Activated naive CD8-positive, alpha-beta T cell treated with anti-CD3 and anti-CD28 coated beads, Interleukin-2, amount 50 U/mL, for 16 hours (primary cell): ENCODE measurements at places on chromosomes 4 and X.

DNA sequence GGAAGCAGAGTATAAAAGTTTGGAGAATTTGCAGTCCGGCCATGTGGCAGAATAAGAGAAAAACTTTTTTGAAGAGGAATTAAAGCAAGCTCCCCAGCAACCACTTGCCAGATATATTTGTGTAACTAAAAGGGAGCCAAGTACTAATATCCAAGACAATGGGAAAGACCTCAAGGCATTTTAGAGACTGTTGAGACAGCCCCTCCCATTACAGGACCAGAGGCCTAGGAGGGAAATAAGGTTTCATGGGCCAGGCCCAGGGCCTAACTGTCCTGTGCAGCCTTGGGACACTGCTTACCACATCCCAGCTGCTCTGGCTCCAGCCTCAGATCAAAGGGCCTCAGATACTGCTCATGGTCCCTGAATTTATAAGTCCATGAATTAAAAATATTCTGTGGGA lies 659.4 kb downstream of the PCDH19 start:
- no peak for DNase-seq

DNA sequence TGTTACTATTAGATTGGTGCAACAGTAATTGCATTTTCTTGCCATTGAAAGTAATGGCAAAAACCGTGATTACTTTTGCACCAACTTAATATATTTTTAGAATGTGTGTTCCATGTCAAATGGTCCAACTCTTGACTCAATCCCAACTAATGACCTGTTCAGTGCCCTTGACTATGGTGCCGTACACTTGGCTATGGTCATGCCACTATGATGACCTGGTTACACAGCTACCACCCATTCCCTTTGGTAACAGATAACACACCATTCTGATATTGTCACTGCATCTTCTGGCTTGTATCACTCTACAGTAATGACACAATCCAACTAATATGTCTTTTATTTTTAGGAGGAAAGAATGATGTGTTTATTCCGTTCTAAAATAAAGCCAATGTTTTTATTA lies 469.4 kb downstream of the DMD start:
- no peak for DNase-seq

DNA sequence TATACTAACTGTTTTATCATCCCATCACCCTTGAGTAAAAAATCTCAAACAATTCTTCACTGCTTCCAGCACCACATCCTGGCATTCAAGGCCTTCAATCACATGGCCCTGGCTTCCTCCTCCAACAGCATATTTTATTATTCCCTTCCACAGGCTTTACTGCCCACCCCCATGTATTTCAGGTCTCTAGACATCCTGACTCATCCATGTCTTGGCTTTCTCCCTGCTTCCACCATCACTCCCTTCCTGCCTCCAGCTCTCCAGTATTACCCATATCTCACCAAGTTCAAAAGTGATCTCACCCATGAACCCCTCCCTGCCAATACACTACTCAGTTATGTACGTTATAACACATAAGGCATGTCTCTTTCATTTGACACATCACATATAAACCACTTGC lies 34.7 kb upstream of the PLAC1 start:
- DNase-seq: no peak

DNA sequence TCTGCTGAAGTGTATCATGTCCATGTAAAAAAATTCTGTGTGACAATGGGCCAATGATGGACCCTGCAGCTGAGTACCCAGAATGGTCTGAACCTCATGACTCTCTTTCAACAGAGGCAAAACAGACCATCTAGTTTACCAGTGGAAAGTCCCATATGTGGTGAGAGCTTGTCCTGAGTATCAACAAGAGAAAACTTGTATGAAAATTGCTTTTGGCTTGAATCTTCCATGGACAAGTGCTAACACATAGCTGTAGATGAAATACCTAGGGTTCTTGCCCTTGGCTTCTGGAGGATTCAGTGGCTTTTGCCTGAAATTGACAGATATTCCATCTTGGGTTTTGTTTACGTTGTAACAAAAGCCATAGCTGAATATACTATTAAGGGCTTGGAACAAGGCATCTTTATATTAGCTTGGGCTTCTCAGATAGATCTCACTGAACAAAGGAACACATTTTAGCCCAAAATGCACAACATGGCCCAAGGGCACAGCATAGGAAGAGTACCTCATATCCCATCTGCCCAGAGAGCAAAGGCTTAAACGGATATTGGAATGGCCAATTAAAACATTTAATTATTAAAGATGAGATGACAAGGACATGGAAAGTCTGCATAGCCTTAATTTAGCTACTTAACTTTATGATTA lies 128.5 kb upstream of the HPGD start:
- DNase-seq: no peak

DNA sequence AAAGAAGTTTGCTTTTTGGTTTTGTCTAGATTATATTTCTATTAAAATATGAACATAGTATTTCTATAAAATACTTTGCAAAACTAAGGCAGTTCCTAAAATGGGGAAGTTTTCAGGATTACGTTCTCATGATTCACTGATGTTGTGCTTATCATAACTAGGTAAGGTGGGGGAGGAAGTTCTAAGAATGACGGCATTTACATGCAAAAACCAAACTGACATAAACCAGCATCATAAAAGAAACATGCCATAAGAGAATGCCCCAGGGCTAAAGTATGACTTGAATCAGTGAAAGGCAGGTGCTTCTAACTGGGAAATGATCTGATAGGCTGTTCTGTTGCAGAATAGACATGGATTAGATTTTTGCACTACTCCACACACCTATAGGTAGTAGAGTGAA lies 204.7 kb upstream of the JADE1 start:
- no peak for DNase-seq

- no peak for DNase-seq
Measured at GRCh38 chr4:140806163-140806562, 50.0 kb upstream of the TBC1D9 start.

- DNase-seq: no peak
Measured at GRCh38 chrX:38018766-38019425, 12.5 kb downstream of the SYTL5 start.

DNA sequence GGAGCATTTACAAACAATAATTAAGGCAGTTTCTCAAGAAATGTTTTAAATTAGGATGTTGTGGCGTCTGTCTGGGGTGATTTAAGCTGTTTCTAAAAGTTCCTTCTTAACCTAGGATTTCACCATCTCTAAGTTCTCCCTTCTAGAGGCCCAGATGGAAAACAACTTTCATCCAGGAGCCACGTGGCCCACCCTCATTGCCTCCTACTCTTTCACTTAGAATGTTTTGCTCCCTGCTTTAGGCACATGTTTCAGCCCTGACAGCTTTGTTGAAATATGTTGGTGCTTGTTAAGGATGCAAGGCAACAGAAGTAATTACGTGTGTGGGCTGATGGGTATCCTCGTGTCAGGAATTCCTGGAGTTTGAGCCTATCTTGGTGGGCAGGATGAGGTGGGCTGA lies 131.3 kb downstream of the GUCY2F start:
- DNase-seq: no peak

DNA sequence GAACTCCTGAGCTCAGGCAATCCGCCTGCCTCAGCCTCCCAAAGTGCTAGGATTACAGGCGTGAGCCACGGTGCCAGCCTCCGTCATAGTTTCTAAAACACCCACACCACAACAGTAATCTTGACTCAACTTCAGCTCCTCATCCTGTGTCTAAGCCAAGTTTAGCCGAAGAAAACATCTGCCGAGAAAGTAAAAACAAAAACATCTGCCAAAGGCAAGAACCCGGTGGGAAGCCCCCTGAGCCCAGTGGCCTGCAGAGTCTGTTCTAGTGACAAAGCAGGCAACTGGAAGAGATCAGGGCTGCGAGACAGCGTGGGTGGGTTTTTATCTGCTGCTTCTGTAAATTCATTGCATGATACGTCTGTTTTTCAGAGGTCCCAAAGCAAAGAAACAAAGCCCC lies 26.6 kb upstream of the CD99 start:
- DNase-seq: no peak

- no peak for DNase-seq
Measured at GRCh38 chrX:133302775-133303445, 84.8 kb upstream of the TFDP3 start.

DNA sequence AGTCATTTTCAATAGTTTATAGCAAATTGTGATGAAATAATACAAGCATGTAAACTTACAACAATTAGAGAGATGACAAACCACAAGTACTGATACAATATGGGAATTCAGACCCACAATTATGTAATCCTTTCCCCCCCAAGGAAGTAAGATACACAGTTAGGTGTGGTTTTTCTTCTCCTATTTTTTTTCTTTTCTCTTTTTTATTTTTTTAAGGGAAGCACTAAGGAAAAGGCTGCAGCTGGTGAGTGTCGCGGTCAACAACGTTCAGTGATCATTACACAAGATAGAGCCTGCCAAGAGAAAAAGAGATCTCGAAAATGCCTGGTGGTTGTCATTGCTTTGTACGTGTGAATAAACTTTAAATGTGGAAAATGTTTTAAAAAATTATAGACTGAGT lies 9.8 kb downstream of the NDNF start:
- no peak for DNase-seq

DNA sequence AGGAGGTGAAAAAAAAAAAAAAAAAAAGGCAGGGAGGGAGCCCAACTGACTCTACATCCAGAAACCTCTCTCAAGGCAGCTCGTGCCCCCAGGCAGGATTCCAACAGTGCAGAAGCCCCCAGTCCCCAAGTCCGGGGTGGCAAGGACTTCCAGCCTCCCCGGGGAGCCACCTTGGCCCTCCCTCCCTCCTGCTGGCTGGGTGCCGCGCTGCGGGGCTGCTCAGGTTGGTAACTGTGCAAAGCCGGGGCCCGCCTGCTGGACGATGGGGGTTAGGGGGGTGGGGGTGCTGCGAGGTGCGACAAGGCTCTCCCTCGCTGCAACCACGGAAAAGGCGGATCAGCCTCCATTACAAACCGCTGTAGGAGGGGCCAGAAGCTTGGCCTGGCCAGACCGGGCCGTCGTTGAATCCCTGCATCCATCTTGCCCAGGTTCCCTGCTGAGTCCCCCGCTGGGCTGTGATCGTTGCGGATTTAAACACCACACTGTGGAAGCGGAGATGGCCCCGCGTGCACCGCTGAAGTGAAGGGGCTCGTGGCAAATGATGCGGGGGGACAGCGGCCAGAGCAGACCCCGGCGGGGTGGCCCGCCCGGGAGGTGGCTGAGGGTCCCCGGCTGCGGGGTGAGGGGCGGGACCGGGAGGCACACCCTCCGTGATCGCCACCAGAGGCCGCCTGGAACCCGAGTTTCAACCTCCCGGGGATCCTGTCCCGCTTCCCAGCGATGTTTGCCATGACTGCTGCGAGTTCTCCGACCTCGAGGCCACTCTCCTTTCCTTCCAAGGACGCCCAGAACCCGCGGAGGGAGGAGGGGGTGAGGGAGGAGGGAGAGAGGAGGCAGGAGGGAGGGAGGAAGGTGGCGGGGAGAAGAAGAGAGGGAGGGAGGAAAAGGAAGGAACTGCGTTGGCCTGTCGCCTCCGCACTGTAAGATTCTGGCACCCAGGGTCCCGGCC lies 58.0 kb upstream of the DDX3X start:
- DNase-seq: no peak

- DNase-seq: no peak
Measured at GRCh38 chr4:15250021-15250441, 177.8 kb upstream of the C1QTNF7 start.

DNA sequence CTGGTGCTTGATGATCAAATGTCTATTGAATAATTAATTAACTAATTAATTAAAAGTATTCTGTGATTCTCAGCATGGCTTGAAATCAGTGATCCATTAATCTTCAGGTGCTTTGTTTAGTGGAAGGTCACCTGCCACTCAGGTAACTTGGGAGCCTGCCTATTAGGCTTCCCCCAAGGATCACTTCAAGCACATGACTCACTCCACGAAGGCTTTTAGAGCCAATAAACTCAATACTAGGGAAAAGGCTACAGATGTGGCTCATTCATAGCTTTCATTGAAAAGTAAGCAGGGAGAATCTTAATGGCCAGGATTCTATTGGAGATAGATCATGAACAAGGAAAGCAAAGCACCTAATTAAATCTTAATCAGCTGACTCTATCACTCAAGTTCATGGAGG lies 21.3 kb downstream of the AREG start:
- DNase-seq: no peak

DNA sequence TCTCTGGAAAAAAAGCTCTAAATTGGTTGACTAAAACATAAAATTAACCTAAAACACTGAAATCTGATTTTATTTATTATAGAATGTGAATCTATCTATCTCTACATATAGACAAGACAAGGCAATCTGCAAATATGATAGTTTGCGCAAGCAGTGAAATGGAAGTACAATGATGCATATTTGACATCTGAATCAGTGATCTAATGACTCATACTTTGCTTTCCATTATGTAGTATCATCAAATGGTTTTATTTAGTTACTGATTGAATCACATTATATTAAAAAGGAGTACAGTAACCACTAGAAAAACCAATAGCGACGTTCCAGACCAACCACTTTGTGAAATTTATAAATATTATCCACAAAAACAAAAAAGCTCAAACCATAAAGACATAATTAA lies 1969.3 kb downstream of the PCDH7 start:
- no peak for DNase-seq

DNA sequence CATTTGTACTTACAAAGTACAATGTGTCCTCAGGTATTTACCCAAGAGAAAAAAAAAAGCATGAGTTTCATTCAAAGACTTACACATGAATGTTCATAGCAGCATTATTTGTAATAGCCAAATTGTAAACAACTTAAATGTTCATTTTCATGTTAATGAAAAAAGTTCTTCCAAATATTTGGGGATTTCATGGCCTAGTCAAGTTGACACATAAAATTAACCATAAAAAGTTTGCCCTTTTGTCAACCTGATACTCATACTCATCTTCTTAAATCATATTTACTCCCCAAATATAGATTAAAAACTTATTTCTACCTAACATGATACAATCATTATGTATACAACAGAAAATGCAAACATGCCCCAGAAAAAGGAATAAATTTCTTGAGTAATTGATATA lies 112.5 kb upstream of the EMCN start:
- DNase-seq: no peak

DNA sequence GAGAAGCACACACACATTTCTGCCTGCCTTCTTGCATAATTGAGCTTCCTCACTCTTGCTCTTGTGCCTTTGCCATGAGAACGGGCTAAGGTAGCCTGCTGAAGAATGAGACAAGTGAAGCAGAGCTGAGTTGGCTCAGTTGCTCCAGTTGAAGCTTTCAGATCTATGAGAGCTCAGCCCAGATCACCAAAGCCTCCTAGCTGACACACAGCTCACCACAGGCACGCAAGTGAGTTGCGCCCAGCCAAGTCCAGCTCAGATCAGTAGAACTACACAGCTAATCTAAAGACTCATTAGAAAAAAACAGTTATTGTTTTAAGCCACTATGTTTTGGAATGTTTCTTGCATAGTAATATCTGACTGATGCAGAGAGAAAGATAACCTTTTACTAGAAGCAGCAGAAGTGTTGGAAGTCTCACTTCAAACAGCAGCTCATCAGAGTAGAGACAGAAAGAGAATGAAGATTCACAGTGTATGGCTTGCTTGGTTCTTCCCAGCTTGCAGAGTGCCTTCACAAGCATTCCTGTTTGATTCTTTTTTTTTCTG lies 362.4 kb downstream of the MID1IP1 start:
- DNase-seq: no peak

DNA sequence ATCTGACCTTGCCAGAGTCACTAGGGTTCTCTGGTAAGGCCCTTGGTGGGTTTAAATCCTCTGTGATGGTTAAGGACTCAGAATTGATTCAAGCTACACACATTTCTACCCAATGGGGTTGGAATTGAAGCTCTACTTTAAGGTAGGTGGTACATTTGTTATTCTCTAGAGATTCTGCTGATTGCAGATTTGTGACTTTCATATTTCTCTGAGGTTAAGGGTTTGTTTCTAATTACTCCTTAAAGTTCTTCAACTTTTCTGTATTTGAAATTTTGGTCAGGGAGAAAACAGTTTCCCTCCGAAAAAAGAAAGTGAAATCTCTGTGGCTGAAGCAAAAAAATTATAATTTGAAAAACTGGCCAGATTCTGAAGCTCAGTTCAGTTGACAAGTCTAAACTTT lies 25.8 kb upstream of the USP46 start:
- no peak for DNase-seq
